ENCODE measurements at places on chromosomes 2 and 18.
A peak's percentile ranks its signal among the peaks of the same experiment; 100 is the strongest.

DNA sequence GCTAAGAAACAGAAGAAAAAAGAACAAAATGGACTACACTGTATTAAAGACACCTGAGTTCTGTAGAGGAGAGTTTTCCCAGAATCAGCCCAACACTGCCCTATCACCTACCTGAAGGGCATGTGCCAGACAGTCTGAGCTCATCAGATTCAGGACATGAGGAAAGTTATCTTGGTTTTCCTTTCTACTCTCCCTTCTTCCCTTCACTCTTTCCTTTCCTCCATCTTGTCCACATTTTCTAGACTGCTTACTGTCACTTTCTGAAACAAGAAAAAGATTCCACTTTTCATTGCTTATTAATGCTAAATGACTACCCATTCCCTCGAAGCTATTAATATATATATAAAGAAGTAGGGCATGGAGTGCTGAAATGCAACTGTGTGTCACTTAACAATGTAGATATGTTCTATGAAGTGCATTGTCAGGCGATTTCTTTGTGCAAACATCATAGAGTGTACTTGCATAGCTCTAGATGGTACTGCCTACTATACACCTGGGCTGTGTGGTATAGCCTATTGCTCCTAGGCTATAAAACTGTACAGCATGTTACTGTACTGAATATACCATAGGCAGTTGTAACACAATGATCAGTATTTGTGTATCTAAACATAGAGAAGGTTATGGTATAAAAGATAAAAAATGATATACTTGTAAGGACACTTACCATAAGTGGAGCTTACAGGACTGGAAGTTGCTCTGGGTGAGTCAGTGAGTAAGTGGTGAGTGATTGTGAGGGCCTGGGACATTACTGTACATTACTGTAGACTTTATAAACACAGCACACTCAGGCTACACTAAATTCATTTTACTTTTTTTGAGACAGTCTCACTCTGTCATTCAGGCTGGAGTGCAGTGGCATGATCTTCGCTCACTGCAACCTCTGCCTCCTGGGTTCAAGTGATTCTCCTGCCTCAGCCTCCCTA, 145.5 kb upstream of the ITGA6 start:
- DNase-seq: no peak

DNA sequence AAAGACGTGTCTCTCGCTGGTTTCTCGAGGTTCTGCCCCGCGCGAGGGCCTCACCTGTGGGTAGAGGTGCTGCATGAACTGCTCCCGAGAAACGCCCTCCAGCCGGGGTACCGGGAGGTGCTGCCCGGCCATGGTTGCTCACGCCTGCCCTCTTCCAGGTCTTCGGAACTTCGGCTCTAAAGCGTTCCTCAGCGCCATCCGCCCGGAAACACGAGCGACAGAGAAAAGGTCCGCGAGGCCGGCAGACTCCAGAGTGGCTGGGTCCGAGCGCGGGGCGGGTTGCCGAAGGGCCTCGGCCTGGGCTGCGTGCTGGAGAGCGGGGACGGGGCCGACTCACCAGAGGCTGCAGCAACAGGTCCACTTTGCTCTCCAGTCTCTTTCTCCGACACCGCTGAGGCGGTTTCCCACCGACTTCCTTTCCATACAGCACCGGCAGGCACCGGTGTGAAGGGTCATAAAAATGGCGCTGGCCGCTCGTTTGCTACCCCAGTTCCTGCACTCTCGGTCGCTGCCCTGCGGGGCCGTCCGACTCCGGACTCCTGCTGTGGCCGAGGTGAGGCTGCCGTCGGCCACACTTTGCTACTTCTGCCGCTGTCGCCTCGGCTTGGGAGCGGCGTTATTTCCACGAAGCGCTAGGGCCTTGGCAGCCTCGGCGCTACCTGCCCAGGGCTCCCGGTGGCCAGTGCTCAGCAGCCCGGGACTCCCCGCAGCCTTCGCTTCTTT, at the start of the genes MAIP1 and TYW5:
TSS of gene MAIP1 (plus strand) at position 244 of the 723 bp plus-strand sequence. CDS start at position 461, 217 bp downstream.
TSS of gene TYW5 (minus strand) at position 153 of the 723 bp plus-strand sequence. CDS start at position 132, 21 bp downstream.
- DNase-seq: peak; percentile 74

DNA sequence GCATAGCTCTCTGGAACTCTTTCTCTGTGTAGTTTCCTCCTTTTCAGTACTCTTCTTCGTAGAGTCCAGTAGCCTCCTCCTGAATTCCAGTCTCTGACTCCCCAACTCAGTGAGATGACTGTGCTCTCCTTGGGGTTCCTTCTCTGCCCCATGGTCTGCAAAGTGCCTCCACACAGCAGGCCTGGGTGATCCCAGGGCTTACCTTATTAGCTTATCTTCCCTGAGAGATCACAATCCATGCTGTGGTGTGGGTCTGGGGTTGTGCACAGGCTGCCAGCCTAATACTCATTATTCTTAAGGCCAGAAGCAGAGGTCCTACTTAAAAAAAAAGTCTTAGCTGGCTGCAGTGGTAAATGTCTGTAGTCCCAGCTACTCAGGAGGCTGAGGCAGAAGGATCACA, 4.6 kb upstream of the GPR39 start:
- DNase-seq: no peak

- DNase-seq: no peak
Measured at GRCh38 chr2:6855860-6856547, 9.7 kb downstream of the CMPK2 start.

- no peak for DNase-seq
Measured at GRCh38 chr2:105754994-105755393, 10.3 kb downstream of the NCK2 start.

GRCh38 chr2:239042046-239042445, 194.2 kb downstream of the TWIST2 start:
- DNase-seq: no peak

DNA sequence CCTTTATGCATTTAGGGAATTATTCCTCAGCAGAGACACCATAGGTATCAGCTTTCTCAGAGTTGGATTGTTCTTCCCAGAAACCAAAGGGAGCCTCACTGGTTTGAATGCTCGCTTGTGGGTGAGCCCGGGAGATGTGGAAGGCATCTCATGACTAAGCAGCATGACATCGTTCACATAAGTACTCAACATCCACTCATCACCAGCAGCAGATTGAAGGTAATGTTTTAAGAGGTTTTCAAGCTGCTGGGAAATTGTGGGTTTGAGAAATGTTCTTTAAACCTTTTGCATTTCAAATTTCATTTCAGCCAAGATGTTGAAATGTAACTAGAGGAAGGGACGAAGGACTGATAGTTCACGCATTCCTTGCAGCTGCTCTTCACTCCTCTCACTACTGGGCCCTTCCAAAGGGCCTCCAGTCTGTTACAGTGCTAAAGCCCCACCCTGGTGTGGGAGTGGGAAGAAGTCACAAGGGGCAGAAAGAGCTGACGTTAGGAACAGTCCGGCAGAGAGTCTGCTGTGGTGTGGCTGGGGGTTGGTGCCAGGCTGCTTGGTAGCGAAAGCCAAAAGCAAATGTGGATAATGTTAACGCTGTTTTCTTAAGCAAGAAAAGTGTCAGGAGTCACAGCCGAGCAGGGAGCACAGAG, 324.5 kb upstream of the EPHA4 start:
- no peak for DNase-seq

DNA sequence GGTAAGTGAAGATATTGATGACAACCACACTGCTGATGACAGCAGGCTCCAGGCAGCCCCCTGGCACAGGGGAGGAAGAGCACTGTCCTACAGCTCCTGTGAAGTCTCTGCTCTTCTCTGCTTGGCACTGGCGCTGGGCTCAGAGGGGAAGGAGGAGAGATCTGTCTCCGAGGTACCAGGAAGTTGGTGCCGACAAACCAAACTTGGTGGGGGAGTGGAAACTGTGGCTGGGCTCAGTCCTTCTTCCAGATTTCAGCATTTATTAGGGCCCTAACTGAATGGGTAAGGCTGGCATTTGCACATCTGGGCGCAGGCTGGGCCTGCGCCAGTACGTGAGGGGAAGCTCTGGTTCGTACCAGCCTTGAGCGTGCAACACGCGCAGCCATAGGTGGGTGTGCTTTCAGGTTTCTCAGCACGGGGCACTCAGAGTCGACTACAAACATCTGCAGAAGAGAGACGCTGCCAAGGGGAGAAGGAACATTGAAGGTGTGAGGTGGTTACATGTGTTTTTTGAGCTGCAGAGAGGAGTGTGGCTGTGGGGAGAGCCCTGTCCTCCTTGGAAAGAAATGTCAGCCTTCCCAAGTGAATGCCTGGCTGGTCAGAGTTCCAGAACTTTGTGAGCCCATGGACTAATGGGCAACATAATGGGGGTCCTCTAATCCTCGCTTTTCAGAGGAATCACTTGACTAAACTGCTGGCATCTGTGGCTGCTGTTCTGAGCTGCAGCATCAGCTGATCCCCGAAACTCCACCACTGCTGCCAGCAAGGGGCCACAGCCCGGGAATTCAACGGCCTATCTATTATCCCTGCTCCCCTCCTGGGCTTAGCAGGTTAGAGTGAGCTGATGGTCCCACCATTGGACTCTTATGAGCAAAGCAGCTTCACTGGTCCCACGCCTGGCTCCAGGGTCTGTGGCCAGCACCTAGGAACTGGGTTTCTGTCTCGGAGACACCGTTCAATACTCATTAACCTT, 55.2 kb upstream of the SEMA4C start:
- peak; percentile 25 for DNase-seq

GRCh38 chr18:37460604-37461003, 105.0 kb downstream of the CELF4 start:
- no peak for DNase-seq

DNA sequence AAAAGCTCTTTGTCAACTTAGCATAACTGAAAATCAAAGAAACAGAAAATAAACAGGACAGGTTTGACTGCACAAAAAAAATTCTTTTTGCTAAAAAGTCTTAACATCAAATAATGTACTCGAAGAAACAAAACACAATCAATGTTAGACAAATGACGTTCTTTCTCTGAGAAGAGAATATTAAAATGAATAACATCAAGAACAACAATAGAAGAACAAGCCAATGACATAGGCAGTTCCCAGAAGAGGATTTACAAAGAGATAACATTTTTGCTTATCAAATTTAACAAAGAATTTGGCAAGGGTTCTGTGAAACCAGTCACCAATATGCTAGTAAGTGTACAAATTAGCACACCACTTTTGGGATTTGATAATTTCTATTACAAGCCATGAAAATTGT, 5.8 kb downstream of the GPR55 start:
- DNase-seq: no peak

DNA sequence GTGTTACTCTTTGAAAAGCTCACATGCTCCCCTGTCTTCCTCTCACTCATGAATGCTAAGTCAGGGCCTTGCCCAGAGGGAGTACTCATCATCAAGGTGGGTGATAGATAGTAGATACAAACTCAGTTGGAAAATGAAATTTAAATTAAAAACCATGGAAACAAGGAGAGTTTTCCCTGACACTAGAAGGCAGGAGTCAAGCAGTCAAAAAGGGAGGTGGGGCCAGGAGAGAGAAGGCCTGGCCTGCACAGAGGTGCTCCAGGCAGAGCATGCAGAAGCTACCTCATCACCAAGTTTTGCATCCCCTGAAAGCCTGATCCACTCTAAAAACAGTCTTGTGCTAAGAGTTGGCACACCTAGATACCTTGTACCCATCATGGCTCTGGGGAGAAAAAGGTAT, 143.7 kb downstream of the MYO5B start:
- DNase-seq: no peak

- DNase-seq: no peak
Measured at GRCh38 chr2:69251943-69252342, 135.1 kb downstream of the GFPT1 start.

- no peak for DNase-seq
Measured at GRCh38 chr2:218081063-218081462, 12.0 kb downstream of the RUFY4 start.

GRCh38 chr2:58891828-58892377, 650.8 kb upstream of the FANCL start:
- DNase-seq: no peak

- DNase-seq: no peak
Measured at GRCh38 chr18:33664241-33664874, 86.3 kb downstream of the ASXL3 start.

DNA sequence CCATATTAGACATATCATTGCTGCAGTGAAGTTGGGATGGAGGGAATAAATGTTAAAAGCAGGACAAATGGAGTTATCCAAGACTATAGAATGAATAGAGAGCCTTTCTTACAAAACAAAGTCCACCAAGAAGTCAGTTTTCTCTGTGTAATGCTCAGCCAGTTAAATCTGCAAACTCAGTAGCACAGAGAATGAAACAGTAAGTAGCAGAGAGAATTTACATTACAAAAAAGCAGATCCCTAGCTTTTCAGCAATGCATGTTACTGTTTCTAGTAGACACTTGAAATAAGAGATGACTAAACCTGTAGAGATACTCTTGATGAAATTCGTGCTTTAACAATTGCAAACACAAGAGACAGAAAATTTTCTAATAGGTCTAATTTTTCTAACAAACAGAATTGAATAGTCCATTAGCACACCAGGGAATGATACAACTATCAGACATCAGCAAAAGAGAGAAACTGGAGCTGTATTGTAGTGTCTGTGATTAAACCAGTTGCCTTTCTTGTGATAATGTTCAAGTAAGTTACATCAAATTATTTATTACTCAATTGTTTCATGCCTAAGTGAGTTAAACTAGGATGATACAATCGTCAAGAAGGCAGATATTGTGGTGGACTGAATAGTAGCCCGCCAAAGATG, 322.2 kb upstream of the DDX18 start:
- no peak for DNase-seq

- DNase-seq: no peak
Measured at GRCh38 chr2:161036926-161037325, 123.3 kb upstream of the TANK start.

GRCh38 chr2:27977731-27978312, 87.3 kb downstream of the BABAM2 start:
- DNase-seq: no peak

GRCh38 chr2:109272461-109272860, 143.5 kb downstream of the SH3RF3 start:
- DNase-seq: no peak

- DNase-seq: no peak
Measured at GRCh38 chr18:76530846-76531245, 35.8 kb upstream of the ZNF516 start.

DNA sequence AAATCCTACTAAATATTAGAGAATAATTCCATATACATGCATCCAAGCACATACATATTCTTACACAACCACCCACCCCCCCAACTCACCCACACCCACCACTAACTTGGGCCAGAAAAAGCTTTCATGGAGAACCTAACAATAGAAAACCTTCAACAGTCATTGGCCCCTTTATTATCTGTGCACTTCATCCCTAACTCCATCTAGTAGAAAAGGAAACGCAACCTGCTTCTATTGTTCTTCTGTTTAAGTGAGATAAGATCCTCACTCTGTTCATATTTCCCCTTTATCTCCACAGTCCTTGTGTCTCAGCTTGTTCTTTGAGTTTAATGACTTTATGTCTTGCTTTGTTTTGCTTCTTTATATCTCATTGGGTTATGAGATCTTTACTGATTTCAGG, 1740.2 kb upstream of the CELF4 start:
- DNase-seq: no peak

DNA sequence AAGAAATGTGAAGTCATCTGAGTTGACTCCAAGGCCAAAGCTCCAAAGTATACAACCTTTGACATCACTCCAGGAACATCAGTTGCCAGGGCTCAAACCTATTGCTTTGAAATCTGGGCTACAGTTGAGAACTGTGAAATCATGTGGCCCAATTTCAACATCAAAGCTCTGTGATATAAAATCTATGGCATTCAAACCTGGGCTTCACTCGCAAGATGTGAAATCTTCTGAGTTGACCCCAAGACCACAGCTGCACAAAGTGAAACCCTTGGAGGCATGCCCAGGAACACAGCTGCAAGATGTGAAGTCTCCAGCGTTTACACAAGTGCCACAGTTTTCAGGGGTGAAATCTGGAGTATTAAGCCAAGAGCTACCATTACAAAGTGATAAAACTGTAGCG, 9.4 kb upstream of the ZNF512 start:
- DNase-seq: no peak

- DNase-seq: no peak
Measured at GRCh38 chr18:68299906-68300305, 415.0 kb downstream of the TMX3 start.

- DNase-seq: no peak
Measured at GRCh38 chr2:9300214-9300613, 93.6 kb downstream of the ASAP2 start.
